ENCODE measurements at places on chromosomes 3 and 15.
A peak's percentile ranks its signal among the peaks of the same experiment; 100 is the strongest.

- peak; percentile 9 for DNase-seq
Measured at GRCh38 chr15:100433304-100433703, 91.5 kb upstream of the ADAMTS17 start.

GRCh38 chr15:101175401-101175800, 76.4 kb downstream of the CHSY1 start:
- peak; percentile 88 for DNase-seq

DNA sequence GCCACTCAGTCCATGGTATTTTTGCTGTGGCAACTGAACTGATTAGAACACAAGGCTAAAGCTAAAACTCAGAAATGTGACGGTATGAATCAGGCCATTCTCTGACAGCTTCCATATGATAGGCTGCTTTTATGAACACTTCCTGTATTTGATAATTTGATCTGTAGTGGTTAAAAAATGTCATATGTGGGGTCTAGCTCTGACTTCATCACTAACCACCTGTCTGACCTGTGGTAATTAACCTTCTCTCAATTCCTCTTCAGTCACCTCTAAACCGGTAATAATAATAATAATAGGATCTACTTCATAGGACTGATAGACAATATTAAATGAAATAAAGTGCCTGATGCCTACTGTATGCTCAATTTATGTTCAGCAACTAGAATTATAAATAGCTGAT, 223.2 kb downstream of the MBNL1 start:
- DNase-seq, result no peak

- DNase-seq, result no peak
Measured at GRCh38 chr3:66098436-66098835, 59.7 kb upstream of the MAGI1 start.

- no peak for DNase-seq
Measured at GRCh38 chr3:156227704-156228103, 107.3 kb downstream of the KCNAB1 start.

DNA sequence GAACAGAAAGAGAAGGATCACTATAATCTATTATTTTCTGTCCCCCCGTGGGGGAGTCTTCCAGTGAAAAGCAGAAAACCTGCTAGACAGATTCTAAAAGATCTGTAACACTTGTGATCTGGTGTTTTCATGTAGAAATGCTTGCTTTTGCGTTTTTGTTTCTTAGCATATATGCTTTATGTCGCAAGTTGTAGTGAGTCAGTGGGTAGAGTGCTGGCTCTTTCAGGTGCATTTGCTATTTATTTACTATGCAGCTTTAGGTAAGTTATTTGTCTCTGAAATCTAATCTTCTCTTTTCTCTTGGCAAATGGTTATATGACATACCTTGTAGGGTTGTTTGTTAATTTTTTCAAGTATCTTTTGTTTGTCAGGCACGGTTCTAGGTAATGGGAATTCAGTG, 9.4 kb downstream of the AKAP13 start:
- no peak for DNase-seq

- DNase-seq, result no peak
Measured at GRCh38 chr3:170804078-170804477, 65.9 kb downstream of the RPL22L1 start.

GRCh38 chr3:12999147-13000140, 73.8 kb downstream of the IQSEC1 start:
- DNase-seq, result peak; percentile 99

- DNase-seq, result peak; percentile 47
Measured at GRCh38 chr15:67575039-67575502, 32.6 kb downstream of the MAP2K5 start.

- no peak for DNase-seq
Measured at GRCh38 chr3:2807514-2807913, 302.7 kb downstream of the IL5RA start.

- DNase-seq, result no peak
Measured at GRCh38 chr3:11140713-11141104, 13.6 kb upstream of the HRH1 start.

GRCh38 chr15:37134244-37134643, 33.9 kb upstream of the MEIS2 start:
- no peak for DNase-seq

GRCh38 chr15:36332896-36333295, 246.5 kb upstream of the CDIN1 start:
- no peak for DNase-seq

DNA sequence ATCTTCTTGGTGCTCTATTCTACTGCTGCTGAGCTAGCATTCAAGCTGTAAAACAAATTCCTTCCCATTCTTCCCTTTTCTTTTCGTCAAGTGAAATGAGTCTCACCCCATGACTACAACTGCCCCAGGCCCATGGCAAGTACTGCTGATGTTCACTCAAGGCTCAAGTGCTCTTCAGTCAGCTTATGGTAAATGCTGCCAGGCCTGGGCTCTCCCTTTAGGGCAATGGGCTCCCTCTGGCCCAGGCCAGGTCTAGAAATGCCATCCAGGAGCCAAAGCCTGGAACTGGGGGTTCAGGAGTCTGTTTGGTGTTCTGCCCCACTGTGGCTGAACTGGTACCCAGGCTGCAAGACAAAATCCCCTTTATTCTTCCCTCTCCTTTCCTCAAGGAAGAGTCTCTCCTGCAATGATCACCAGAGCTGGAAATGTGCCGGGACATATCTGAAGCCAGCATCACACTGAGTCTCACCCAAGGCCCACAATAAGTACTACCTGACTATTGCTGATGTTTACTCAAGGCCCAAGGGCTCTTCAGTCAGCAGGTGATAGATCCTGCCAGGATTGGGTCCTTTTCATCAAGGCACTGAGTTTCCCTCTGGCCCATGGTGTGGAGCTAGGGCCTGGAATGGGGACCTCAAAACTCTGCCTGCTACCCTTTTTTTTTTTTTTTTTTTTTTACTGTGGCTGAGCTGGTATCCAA, 205.0 kb upstream of the STAC start:
- no peak for DNase-seq

GRCh38 chr3:176428552-176428951, 768.7 kb downstream of the TBL1XR1 start:
- DNase-seq, result no peak

- no peak for DNase-seq
Measured at GRCh38 chr15:87374339-87374738, 882.2 kb downstream of the NTRK3 start.

DNA sequence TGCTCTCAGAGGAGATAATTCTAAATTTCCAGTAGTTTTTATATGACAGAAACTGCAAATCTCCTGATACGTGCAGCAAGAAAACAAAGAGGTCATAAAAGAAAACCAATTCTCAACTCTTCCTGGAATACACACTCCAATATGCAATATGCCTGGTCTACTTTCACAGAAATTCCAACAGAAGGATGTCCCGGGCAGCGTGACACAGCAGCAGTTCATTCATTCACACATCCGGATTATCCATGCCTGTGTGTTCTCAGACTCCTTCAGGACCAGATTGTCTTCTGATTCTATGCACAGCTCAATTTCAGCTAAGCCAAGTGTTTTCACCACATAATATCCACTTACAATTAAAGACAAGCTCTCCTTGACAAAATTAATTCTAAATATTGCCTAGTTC, 64.3 kb downstream of the FBN1 start:
- DNase-seq, result no peak

DNA sequence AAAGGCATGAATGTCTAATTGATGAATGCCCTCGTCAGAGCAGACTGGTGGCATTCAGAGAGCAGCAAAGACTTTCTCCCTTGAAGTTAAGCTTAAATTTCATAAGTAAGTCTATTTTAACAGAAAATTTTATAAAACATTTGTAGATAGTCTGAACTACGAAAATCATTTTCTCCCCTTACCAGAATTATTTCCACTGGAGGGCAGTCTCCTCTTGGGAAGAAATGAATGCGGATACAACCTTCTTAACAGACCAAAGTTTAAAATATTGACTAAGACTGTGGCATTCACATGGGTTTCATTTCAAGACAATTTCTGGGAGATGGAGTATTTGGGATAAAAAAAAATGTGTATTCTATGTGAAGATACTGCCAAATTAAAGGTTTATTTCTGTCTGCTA, 669.0 kb downstream of the FHIT start:
- DNase-seq, result no peak

DNA sequence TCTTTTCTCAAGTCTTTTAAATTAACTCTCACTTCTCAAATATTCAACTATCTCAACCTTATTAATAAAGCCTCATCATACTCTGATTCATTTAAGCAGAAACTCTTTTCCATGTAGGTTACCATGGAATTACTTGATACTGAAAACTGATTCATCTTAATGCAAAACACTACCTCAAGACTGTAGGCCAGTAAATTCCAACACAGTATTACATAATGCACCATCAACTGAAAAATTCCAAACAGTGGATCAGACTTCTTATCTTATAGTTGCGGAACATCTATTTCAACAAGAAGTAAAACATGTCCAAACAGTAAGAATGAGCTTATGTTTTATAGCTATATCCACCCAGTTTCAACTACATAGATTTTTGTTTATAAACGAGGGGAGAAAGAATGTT, 124.5 kb downstream of the PEAK1 start:
- DNase-seq, result no peak

GRCh38 chr15:45402955-45403877, 24.9 kb upstream of the GATM start:
- DNase-seq, result peak; percentile 25

DNA sequence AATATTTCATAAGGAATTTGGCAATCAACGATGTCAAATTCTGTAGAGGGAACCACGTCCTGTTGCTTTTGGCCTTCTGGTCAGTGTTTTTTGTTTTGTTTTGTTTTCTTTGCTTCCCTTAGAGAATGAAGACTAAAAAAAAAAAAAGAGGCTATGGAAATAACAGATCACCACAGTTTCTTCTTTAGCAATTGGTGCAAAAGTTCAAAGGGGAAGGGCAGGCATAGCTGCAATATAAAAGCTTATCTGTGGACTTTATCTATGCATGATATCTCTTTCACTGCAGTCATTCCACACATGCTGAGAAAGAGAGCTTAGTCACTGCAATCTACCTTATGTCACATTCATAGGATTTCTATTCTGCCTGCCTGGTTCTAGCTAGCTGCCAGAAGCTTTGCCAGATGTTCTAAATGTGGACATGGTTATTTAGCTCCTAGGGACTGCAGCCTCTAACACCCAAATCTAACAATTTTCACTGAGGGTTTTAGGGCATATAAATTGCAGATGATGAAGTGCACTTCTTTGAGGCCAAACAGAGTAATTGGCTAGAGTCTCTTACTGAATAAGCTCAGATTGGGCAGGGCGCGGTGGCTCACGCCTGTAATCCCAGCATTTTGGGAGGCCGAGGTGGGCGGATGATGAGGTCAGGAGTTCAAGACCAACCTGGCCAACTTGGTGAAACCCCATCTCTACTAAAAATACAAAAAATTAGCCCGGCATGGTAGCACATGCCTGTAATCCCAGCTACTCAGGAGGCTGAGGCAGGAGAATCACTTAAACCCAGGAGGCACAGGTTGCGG, 637.2 kb downstream of the NTRK3 start:
- DNase-seq, result peak; percentile 59

DNA sequence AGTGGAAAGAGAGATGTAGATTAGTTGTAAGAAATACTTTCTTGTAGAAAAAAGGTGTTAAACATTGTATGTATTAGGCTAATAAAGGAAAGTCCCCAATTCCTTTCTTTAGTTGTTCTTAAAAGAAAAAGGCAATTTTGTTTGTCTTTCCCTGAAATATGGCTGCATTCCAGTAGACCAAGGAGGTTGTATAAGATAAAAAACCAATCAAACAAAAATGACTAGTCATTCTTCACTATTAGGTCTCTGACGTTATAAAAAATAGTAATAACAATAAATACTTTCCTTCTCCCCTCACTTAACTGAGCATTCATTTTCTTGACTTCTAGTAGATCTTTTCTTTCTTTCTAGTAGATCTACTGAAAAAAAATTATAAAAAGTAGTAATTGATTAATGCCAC, 8.6 kb upstream of the PPM1L start:
- no peak for DNase-seq

DNA sequence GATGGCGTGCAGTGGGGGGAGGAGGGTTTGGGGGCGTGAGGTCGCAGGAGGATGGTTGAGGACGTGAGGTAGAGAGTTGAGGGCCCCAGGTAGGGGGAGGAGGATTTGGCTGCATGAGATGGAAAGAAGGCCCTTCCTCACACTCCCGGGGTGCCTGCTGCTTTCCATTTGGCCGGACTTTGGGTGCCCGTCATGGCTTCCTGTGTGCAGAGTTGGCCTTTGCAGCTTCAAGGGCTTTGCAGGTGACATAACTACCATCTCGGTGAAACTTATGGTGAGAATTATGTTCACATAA, 1.7 kb downstream of the MLF1 start:
- DNase-seq, result no peak

- DNase-seq, result no peak
Measured at GRCh38 chr3:143142354-143142753, 22.8 kb downstream of the CHST2 start.

- DNase-seq, result peak; percentile 61
Measured at GRCh38 chr15:90988296-90988695, 6.0 kb downstream of the PRC1 start.

GRCh38 chr3:14263317-14264005, 84.8 kb downstream of the LSM3 start:
- DNase-seq, result no peak

- no peak for DNase-seq
Measured at GRCh38 chr15:82309802-82310201, 39.5 kb downstream of the GOLGA6L10 start.

- peak; percentile 47 for DNase-seq
Measured at GRCh38 chr3:136620436-136620835, 131.7 kb downstream of the STAG1 start.

- DNase-seq, result no peak
Measured at GRCh38 chr3:136903899-136904298, 41.9 kb downstream of the NCK1 start.

DNA sequence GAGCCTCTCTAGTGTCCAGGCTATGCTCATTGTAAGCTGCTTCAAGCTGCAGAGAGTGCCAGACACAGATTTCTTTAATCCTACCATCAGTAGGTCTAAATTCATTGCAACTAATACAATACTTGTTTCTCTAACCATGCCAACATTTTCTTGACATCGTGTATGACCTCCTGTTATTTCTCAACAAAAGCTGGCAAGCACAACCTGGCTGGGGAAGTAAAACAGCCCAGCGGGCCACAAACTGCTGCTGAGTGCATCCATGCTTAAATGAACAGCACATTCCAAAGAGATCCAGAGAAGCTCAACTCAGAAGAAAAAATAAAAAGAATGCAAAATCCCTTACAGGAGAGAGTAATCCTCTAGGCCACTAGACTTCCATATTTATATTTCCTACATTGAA, 36.5 kb downstream of the GMNC start:
- DNase-seq, result no peak

GRCh38 chr3:121165397-121165837, 257.4 kb downstream of the STXBP5L start:
- no peak for DNase-seq

DNA sequence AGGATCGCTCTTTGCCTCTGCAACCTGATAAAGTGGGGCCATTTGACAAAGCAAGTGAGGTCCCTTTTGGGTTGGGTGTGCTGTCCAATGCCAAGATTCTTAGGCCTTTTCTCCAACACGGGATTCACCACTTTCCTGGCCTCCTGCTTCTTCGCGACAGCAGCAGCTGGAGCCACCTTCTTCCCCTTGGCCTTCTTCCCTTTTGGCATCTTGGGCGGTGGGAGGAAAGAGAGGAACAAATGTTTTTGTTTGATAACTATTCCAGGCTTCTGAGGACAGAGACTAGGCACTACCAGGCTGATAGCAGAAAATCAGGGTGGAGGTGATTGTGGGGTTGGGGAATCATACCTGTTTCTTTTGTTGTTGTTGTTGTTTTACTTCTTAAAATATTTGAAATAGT, 30.0 kb upstream of the FAM81A start:
- DNase-seq, result no peak

GRCh38 chr3:167783781-167784180, 48.3 kb downstream of the SERPINI1 start:
- no peak for DNase-seq

GRCh38 chr3:61938878-61939549, 377.6 kb downstream of the PTPRG start:
- no peak for DNase-seq
